Activated CD4-positive, alpha-beta T cell treated with anti-CD3 and anti-CD28 coated beads for 24 hours (primary cell): ENCODE measurements at places on chromosomes 1 and 21.
A peak's percentile ranks its signal among the peaks of the same experiment; 100 is the strongest.

DNA sequence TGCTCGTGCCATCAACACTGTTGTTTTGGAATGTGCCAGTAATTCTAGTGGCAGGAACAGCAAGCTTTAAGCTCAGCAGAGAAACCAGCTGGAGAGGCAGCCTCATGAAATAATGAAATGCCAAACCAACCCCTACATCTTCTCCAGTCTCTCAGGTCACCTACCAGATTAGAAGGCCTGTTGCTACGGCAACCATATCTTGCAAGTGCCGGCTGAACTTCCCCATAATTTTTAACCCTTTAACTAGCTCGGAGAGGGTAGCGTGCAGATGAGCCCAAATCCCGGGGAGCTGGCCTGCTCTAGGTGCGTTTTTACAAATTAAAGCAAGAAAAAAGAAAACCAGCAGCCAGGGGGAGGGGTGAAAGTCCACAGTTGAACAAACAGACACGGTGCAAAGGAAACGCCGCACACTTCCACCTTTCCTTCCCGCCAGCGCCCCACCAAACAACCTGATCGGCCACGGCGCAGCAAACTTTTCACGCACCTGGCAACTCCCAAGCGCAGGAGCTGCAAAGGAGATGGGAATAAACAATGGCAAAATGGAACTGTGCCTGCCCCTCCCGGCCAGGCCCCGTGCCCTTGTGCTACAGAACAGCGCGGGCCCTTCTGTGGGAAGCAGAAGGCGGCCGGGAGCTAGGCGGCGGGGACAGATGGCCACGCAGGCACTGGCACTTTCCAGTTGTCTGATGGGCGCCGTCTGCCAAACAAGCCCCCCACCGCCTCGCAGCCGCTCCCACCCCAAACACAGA, 50.1 kb downstream of the SSBP3 start:
- no peak for DNase-seq

GRCh38 chr1:70892930-70893329, 154.7 kb downstream of the PTGER3 start:
- no peak for DNase-seq

- DNase-seq: no peak
Measured at GRCh38 chr1:153612755-153613331, at the start of gene S100A16. S100A16 (minus strand) TSS chr1:153613137; CDS start chr1:153608151, 4,986 bp downstream.

DNA sequence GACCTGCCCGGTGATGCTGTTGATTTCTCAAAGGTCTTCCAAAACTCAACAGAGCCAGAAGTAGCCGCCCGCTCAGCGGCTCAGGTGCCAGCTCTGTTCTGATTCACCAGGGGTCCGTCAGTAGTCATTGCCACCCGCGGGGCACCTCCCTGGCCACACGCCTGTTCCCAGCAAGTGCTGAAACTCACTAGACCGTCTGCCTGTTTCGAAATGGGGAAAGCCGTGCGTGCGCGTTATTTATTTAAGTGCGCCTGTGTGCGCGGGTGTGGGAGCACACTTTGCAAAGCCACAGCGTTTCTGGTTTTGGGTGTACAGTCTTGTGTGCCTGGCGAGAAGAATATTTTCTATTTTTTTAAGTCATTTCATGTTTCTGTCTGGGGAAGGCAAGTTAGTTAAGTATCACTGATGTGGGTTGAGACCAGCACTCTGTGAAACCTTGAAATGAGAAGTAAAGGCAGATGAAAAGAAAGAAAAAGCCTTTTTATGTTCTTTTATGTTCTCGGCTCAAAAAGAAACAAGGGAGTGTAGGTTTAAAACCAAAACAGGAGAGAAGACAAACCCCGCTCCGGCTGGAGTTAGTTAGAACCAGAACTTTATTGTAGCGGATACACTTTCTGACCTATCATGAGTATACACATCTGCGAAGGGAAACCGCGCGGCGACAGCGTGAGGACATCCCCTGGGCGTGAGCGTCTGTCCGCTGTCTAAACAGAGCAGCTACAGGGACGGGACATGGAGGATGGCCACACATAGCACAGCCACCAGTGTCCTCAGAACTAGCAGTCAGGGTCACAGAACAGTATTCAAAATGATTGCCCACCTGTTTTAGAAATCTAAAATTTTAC, 77.1 kb downstream of the PIK3CD start:
- DNase-seq: peak; percentile 63

GRCh38 chr1:1136547-1137230, 20.8 kb upstream of the C1orf159 start:
- DNase-seq: no peak

DNA sequence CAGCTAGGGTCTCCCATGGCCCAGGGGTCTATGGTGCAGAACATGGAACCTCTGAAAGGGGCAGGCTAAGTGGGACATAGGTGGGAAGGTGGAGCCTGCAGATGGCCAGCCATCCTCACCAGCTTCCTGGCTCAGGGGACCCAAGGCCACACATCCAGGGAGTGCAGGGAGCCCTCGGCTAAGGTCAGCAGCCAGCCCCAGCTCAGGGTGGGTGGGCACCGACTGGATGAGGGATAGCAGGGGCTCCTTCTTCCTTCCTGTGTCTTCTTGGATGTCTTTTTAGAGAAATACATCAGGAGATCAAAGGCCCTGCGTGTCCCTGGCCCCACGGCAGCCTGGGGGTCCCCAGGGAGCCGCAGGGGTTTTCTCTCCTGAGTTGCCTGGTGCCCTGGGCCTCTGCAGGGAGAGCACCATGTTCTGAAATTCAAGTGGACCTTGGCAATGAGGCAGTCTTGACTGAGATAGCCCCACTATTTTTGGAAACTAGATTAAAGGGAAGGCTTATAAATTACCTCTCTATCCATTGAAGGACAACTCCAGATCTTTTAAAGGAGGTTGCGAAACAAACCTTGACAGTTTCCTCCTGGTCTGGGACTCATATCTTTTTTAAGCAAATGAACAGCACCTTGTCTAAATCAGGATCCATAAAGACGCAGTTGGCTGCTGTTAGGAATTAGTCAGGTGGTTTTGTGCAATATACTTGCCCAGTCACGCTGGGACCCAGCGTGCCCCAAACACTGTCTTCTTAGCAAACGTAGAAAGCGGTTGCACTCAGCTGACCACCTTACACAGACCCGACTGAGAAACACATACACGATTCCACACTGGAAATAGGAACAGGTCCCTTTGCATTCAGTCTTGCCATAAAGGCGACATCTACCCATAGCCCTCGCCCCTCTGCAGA, 242.3 kb downstream of the TOMM20 start:
- DNase-seq: no peak

DNA sequence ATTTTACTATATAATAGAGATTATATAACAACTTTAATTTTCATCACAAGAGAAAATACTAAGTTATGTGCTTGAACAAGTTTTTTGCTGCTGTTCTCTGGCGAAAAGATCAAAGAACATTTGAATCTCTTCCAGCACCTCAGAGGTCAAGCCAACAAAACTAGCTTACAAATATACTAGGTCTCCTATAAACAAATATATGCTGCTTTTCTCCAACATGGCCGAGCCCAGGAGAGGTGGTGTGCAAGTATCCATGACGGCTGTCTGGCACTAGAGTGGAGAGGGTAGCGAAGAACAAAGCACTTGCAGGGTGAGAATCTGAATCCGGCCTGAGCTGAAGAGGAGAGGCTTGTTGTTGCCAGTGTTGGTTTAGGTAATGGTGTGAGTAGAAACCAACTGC, 7.5 kb upstream of the FMO3 start:
- no peak for DNase-seq

GRCh38 chr1:215824245-215824644, 257.1 kb downstream of the KCTD3 start:
- DNase-seq: no peak

DNA sequence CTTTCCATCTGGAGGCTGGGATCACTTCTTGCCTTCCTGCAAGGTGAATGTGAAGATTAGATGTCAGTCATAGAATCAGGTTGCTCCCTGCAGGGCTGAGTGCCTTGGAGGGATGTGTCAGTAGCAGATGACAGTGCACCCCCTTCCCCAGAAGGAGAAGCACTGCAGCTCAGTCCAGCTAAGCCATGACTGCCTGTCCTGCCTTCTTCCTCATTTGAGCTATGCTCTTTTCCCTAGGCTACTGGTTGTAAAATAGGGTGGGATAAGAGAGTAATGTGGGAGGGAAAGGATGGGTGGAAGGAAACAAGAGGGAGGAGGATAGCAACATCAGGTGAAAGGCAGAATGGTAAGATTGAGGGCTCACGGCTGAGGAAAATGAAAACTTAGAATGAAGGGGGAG, 11.1 kb upstream of the FABP3 start:
- no peak for DNase-seq

GRCh38 chr21:33109574-33110339, 39.8 kb downstream of the OLIG1 start:
- DNase-seq: peak; percentile 10

- no peak for DNase-seq
Measured at GRCh38 chr1:206828765-206829164, 36.7 kb upstream of the IL20 start.

- no peak for DNase-seq
Measured at GRCh38 chr1:225949041-225949440, 8.0 kb upstream of the LEFTY2 start.

DNA sequence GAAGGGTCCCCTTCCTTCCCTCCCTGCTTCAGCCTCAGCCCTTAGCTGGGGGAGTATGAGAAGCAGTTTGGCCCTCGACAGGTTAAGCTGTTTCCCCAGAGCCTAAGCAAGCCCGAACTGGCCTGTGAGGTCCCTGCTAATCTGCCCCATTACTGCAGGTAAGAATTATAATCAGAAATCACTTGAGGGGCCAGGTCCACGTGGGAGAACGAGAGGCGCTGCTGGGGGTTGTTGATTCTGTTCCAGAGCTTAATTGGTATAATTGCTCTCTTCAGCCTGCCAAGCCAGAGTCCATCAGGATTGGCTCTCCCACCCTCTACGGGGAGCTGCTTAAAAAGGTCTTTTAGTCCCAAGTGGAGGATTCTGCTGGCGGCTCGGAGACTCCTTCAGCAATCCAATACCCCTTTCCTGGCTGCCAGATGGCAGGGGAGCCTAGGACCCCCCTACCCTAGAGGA, 70.8 kb downstream of the UBE2T start:
- no peak for DNase-seq

DNA sequence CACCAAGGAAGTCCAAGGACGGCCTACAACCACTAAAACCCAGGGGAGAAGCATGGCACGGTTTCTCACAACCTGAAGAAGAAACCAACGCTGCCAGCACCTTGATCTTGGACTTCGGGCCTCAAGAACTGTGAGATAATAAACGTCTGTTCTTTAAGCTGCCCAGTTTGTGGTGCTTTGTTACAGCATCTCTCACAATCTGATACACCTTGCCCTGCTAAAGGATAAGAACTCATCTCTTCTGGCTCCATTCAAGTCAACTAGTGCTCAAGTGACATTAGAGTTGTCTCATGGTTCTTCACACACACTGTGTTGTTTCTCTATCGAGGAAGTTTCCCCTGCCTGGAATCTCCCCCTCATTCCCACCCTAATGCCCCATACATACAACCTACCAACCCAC, 314.4 kb upstream of the RUNX1 start:
- no peak for DNase-seq

- no peak for DNase-seq
Measured at GRCh38 chr1:43134068-43134467, 38.0 kb downstream of the EBNA1BP2 start.

DNA sequence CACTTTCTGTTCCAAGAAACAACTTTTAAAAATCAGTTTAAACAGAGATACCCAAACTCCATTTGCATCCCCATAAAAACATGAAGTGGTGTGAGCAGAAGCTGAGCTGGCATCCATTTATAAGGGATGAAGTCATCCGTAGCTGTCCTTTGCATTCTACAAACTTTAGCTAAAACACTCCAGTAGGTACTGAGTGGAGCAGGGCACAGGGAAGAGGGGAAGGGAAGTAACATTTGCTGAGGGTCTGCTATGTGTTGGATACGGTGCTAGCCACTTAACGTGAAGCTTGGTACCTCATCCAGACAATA, 32.9 kb downstream of the VWA5B1 start:
- no peak for DNase-seq

DNA sequence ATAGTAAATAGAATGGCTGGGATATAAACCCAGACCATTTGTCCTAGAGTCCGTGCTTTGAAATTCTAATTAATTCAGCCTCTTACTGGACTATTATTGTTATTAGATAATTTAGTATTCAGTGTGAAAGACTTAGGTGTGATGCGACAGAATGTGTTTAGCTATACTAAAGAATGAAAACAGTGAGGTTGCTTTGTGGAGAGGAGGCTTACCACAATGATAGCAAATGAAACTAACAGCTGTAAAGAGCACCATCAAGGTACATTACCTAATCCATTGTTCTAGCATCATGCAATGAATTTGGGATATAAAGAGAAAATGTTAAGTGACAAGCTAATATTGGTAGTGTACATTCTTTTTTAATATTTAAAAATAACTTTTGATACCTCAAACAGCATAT, 911.1 kb downstream of the KCNT2 start:
- no peak for DNase-seq

DNA sequence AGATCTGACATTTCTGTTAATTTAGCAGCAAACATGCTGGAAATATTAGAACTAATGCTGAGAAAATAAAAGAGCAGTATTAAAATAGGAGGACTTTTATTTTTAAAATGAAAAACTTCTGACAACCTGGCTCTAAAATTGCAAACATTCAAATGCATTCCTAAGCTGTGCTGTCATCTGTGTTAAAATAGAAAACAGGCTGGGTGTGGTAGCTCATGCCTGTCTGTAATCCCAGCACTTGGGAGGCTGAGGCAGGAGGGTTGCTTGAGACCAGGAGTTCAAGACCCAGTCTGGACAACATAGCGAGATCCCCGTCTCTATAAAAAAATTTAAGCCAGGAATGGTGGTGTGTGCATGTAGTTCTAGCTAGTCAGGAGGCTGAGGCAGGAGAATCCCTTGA, 44.6 kb downstream of the MIGA1 start:
- no peak for DNase-seq

DNA sequence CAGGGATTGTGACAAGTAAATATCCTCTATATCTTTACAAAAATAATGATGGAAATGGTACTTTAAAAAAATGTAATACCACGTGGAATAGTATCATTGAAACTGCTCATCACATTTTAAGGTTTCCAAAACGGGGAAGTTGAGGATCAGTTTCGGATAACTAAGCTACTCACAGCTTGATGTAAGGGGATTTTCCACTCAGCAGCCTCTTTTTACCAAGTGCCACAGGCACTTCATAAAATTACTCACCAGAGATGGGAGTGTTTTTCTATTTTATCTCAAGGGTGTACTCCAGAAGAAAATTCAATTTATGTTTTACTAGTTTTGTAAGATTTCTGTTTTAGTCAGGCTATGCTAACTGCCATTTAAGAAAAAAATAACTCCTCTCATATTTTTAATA, 91.7 kb downstream of the TPR start:
- no peak for DNase-seq

DNA sequence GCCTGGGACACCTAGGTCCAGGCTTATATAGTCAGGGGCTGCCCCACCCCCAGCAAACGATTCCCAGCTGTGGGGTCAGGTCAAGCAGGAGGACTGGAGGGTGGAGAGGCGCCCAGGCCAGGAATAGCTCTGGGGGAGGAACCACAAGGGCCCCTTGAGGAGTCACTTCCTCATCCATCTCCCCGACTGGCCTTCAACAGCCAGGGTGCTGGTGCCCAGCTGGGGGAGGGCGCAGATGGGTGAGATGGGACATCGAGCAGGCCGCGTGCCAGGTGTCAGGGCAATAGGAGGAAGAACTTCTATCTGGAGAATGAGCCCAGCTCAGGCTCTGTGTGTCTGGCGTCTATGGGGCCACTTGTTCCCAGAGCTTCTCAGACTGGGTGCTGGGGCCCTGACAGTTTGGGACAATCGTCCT, 208 bp upstream of the MYBPH start:
- no peak for DNase-seq

GRCh38 chr1:214658785-214659184, 55.8 kb downstream of the CENPF start:
- no peak for DNase-seq

GRCh38 chr1:1021010-1021919, 1.3 kb downstream of the AGRN start:
- DNase-seq: no peak
